ENCODE measurements at places on chromosomes 5 and 9. TPM values are rescaled to one million over a fixed set of nuclear protein-coding genes. Genes with fewer than 3 reads are reported as not detected.

Gene PLAC8L1
- not detected for total RNA-seq

Gene ARPC5L
- 93.0 TPM for total RNA-seq

Gene ECM2
- total RNA-seq, result 0.08 TPM

Gene FGF1
- total RNA-seq, result not detected

Gene C5
- 1.4 TPM for total RNA-seq

Gene ZNF879
- not detected for total RNA-seq

Gene ARAP3
- total RNA-seq, result 0.08 TPM

Gene DDX4
- not detected for total RNA-seq

Gene CARD6
- 0.64 TPM for total RNA-seq

Gene SLC45A2
- total RNA-seq, result not detected

Gene NMUR2
- not detected for total RNA-seq

Gene GARNL3
- total RNA-seq, result 9.4 TPM

Gene PHF24
- not detected for total RNA-seq

Gene MATR3
- total RNA-seq, result 180 TPM

Gene TMEM232
- 2.0 TPM for total RNA-seq

- DNase-seq, result no peak
- no peak overlapping the region for H3K27ac ChIP-seq
- H3K36me3 ChIP-seq, result no peaks in the 10 kb centered on the region
- H3K4me1 ChIP-seq, result no peaks in the 10 kb centered on the region
- no peak overlapping the region for H3K4me3 ChIP-seq
- no peaks in the 10 kb centered on the region for H3K27me3 ChIP-seq
These were observed 50.4 kb upstream of the IRX2 start for GRCh38 chr5:2801577-2802525.

GRCh38 chr5:116573702-116574366 is 789 bp downstream of the SEMA6A start:
- H3K36me3 ChIP-seq, result no peaks in the 10 kb centered on the region
- H3K27me3 ChIP-seq, result peaks cover 20% of the 10 kb centered on the region
- DNase-seq, result no peak
- H3K4me3 ChIP-seq, result peak overlapping the region; percentile 85

DNA sequence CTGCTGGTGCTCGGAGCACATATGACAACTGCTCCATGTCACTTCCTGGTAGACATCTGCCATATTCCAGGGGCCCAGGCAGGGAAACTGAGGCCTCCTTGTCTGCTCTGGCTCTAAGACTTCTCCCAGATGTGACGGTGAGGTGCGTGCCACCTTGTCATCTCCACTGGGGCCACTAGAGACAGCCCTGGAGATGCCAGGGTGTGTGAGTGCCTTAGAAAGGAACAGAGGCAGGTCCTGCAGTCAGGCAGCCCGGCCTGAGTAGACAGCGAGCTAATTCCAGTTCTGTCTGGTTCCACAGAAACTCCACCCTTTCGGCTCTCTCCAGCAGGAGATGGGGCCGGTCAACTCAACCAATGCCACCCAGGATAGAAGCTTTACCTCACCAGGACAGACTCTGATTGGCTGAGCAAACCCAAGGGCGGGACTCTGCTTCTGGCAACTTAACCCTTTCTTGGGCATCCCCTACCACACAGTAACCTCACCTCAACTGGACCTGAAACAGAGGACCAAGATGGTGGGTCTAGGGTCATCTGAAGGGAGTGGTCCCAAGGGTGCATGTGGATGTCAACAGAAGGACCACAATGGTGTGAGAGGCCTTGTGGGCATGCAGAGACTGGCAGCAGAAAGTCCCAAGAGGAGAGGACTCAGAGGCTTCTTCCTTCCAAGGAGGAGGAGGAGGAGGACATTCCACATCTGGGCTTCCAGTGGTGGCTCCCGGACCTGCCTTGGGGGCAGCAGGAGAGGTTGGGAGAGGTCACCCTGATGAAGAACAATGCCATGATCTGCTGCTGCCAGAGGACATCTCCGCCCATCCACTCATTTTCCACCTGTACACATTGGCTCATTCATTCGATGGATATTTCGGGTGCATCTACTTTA is 77.7 kb downstream of the RGS3 start:
- H3K36me3 ChIP-seq, result peaks cover 29% of the 10 kb centered on the region
- no peaks in the 10 kb centered on the region for H3K27me3 ChIP-seq
- no peak for DNase-seq

- no peaks in the 10 kb centered on the region for H3K27me3 ChIP-seq
- H3K4me3 ChIP-seq, result no peak overlapping the region
- no peak for DNase-seq
- H3K4me1 ChIP-seq, result peaks cover 12% of the 10 kb centered on the region
- no peak overlapping the region for H3K27ac ChIP-seq
- H3K36me3 ChIP-seq, result peaks cover 25% of the 10 kb centered on the region
These were observed 74.8 kb downstream of the MEF2C start for GRCh38 chr5:88808153-88808552.

- no peaks in the 10 kb centered on the region for H3K27me3 ChIP-seq
- DNase-seq, result no peak
- no peak overlapping the region for H3K27ac ChIP-seq
- no peak overlapping the region for H3K4me3 ChIP-seq
- peaks cover 28% of the 10 kb centered on the region for H3K4me1 ChIP-seq
- no peaks in the 10 kb centered on the region for H3K36me3 ChIP-seq
These were observed 2.3 kb downstream of the ADRB2 start for GRCh38 chr5:148828511-148829247.

GRCh38 chr9:72154468-72155285 is 5.4 kb downstream of the GDA start:
- no peaks in the 10 kb centered on the region for H3K27me3 ChIP-seq
- H3K36me3 ChIP-seq, result no peaks in the 10 kb centered on the region
- peak; percentile 60 for DNase-seq

DNA sequence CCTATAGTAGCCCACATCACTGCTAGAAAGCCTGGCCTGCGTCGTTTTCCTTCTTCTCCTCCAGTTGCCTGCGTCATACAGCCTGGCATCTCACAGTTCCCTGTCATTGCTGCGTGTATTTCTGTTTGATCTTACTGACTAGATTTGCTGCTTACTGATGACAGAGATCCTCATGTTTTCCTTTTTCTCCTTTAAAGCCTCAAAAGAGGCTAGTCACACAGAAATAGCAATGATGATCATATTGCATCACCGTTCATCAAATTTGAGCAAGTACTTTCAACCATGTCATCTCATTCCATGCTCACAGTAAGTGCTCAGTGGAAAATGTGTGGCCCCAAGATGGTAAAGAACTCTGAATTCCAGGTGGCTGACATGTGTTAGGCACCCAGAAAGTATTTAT is 76.8 kb downstream of the MVB12B start:
- no peaks in the 10 kb centered on the region for H3K4me1 ChIP-seq
- no peak for DNase-seq
- H3K36me3 ChIP-seq, result no peaks in the 10 kb centered on the region

GRCh38 chr5:168075387-168075786 is 216.1 kb upstream of the WWC1 start:
- DNase-seq, result no peak
- H3K36me3 ChIP-seq, result no peaks in the 10 kb centered on the region
- H3K4me3 ChIP-seq, result no peak overlapping the region
- H3K27ac ChIP-seq, result no peak overlapping the region
- H3K27me3 ChIP-seq, result no peaks in the 10 kb centered on the region

- no peaks in the 10 kb centered on the region for H3K27me3 ChIP-seq
- no peak for DNase-seq
- no peak overlapping the region for H3K27ac ChIP-seq
These were observed 242.0 kb downstream of the YTHDC2 start for GRCh38 chr5:113755516-113755915.

DNA sequence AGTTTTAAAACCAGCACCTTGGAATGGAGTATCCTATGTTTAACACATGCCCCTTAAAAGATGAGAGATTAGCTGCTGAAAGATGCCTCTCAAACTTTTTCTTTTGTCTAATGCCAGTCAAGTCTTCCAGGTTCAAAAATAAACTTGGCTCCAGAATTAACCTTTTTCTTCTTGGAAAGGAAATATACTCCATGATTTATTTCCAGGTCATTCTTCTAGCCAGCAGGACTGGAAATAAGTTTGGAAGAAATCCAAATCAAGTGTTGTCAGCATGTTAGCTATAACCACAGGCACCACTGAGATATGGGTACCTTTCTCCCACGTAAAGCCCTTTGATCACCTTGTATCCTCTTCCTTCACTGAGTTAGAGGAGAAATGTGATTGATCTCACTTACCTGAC is 56.1 kb downstream of the NLN start:
- H3K36me3 ChIP-seq, result no peaks in the 10 kb centered on the region
- H3K27me3 ChIP-seq, result no peaks in the 10 kb centered on the region
- no peak for DNase-seq
- peaks cover 8% of the 10 kb centered on the region for H3K4me1 ChIP-seq

DNA sequence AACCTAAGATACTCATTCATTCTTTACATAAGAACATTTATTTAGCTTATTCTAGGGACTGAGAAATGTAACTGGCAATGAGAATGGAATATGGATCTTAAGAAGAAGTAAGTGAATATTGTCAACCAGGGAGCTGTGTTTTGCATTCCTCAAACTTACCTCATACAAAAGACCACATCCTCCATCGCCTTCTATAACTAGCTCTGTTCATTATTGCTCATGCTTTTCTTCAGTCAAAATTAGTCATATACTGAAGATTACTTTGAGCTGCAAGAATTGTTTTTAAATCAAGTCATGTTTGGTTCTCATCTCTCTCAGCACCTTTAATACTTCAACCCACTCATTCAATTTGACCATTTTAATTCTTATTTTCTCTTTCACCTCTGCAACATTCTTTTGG is 140.3 kb upstream of the RASA1 start:
- peaks cover 3% of the 10 kb centered on the region for H3K4me1 ChIP-seq
- H3K27ac ChIP-seq, result no peak overlapping the region
- H3K27me3 ChIP-seq, result no peaks in the 10 kb centered on the region
- H3K36me3 ChIP-seq, result no peaks in the 10 kb centered on the region

- H3K36me3 ChIP-seq, result no peaks in the 10 kb centered on the region
- DNase-seq, result no peak
- no peak overlapping the region for H3K4me3 ChIP-seq
- no peaks in the 10 kb centered on the region for H3K4me1 ChIP-seq
- no peak overlapping the region for H3K27ac ChIP-seq
These were observed 181.7 kb upstream of the CD180 start for GRCh38 chr5:67378256-67378655.

- H3K36me3 ChIP-seq, result no peaks in the 10 kb centered on the region
- no peak for DNase-seq
- no peak overlapping the region for H3K27ac ChIP-seq
- H3K4me1 ChIP-seq, result peaks cover 7% of the 10 kb centered on the region
- no peaks in the 10 kb centered on the region for H3K27me3 ChIP-seq
These were observed 246.8 kb downstream of the NSG2 start for GRCh38 chr5:174292348-174292747.

- H3K4me1 ChIP-seq, result no peaks in the 10 kb centered on the region
- no peaks in the 10 kb centered on the region for H3K27me3 ChIP-seq
- H3K27ac ChIP-seq, result no peak overlapping the region
- DNase-seq, result no peak
These were observed 53.3 kb downstream of the TSTD2 start for GRCh38 chr9:97579914-97580313.

DNA sequence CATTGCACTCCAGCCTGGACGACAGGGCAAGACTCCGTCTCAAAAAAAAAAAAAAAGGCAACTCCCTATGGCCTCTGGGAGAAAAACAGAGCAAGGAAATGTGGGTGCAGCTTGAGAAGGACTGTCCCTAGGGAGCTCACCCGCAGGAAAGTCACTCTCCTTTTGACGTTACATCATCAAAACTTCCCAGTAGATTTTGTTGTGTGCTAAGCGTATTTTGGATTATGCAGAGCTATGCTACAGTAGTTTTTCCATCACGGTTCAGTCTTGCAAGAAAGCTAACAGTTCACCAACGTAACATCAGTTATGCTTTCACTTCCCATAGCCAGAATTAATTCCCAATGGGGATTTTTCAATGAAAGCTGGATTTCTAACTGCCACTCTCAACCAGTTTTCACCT is 138.8 kb downstream of the HSD17B3 start:
- H3K27ac ChIP-seq, result no peak overlapping the region
- DNase-seq, result no peak
- H3K4me3 ChIP-seq, result no peak overlapping the region
- no peaks in the 10 kb centered on the region for H3K36me3 ChIP-seq
- no peaks in the 10 kb centered on the region for H3K4me1 ChIP-seq

GRCh38 chr9:132504488-132504887 is 77.9 kb upstream of the BARHL1 start:
- H3K27me3 ChIP-seq, result peaks cover 3% of the 10 kb centered on the region
- H3K4me3 ChIP-seq, result no peak overlapping the region
- DNase-seq, result no peak
- no peaks in the 10 kb centered on the region for H3K36me3 ChIP-seq

DNA sequence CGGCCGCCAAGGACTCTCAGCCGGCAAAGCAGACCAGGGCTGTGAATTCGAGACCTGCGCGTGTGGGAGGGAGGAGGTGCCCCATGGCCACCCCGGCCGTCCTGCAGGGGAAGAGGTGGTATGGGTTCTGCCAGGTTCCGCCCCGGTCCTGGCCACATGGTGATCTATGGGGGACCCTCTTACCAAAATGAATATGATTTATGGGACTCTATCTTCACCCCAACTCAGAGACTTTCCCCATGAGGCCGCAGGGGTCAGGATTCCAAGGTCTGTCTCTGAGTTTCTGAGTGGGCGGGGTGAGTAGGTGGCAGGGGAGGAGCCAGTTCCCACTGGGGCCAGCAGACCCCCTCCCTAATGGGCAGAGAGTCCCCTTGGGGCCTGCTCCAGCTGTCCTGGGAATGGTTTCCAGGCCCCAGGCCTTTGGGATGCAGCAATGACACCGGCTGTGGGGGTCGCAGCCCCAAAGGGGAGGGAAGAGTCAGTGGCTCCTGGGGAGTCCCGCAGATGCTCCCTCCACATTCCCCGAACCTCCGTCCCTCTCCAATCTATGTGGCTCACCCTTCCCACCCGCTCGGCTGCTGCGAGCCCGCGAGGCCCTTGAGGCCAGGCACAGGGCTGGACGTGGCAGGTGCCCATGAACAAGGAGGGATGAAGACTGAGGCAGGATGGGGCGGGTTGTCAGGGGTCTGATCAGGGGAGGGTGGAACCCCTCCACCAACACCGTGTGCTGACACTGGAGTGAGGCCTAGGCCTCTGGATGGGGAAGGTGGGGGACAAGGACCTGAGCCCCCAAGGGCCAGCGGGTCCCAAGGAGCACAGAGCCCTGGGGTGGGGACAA is 20.1 kb upstream of the NOTCH1 start:
- no peaks in the 10 kb centered on the region for H3K27me3 ChIP-seq
- H3K36me3 ChIP-seq, result no peaks in the 10 kb centered on the region
- H3K4me3 ChIP-seq, result no peak overlapping the region
- no peak overlapping the region for H3K27ac ChIP-seq
- DNase-seq, result no peak
